NAMALWA (cell line): ENCODE measurements at places on chromosomes 12 and 14.

GRCh38 chr12:55060470-55060869 is 40.7 kb downstream of the NEUROD4 start:
- no peak for DNase-seq

GRCh38 chr12:111025301-111025700 is 104.9 kb upstream of the MYL2 start:
- no peak for DNase-seq

GRCh38 chr12:1670358-1671268 is 20.3 kb upstream of the ADIPOR2 start:
- DNase-seq, result no peak

- DNase-seq, result peak; percentile 67
Measured at GRCh38 chr14:36604757-36605505, 22.5 kb upstream of the NKX2-8 start.

DNA sequence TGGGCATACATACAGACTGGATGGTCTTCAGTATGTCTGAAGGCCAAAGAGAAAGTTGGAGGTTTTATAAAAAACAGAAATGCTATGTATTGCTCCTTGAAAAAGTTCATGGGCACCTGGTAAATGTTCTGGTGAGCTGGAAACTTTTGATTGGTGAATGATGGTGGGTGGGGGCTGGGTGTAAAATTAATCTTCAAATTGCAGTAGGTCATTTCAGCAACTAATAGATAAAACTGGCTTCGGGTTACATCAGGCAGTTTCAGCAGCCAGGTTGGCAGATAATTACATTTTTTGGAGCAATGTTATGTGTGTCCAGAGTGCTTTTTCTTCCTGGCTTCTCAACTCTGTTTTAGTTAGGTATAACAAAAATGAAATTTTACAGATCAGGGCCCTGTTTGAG is 35.3 kb downstream of the SDR9C7 start:
- DNase-seq, result no peak

- DNase-seq, result no peak
Measured at GRCh38 chr12:69616025-69616424, 5.3 kb upstream of the LRRC10 start.

GRCh38 chr12:6038160-6038559 is 86.3 kb downstream of the VWF start:
- peak; percentile 93 for DNase-seq

- no peak for DNase-seq
Measured at GRCh38 chr12:65876898-65877721, 52.8 kb downstream of the HMGA2 start.

GRCh38 chr14:20469242-20469889 is at the start of gene PNP:
Gene PNP, plus strand, starts transcription at chr14:20469406. Its CDS starts 119 bp downstream, at chr14:20469525.
- peak; percentile 96 for DNase-seq

- peak; percentile 57 for DNase-seq
Measured at GRCh38 chr12:123533672-123534643, at the start of gene RILPL1. Gene RILPL1, minus strand, starts transcription at chr12:123533719. Its CDS starts 237 bp downstream, at chr12:123533482.

- no peak for DNase-seq
Measured at GRCh38 chr12:58425481-58426392, 484.4 kb downstream of the ATP23 start.

- no peak for DNase-seq
Measured at GRCh38 chr14:58574623-58575022, 63.1 kb upstream of the DACT1 start.

DNA sequence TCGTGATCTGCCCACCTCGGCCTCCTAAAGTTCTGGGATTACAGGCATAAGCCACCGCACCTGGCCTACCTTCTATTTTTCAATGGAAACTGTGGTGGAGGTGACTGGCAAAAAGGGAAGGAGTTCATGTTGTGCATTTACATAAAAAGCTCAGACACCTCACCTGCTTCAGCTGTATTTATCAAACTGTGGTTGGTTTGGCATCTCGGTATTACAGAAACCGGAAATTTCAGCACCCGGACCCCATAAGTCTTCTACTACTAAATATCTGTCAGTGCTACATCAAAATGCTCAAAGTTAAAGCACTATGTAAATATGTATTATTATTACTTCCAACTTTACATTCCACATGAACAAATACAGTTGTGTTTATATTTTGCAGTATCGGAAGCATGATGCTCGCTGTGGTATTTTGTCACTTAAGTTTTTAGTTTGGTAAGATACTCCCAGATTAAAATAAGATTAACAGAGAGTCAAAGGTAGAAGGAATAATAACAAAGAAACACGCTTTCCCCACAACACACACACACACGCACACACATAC is 95.4 kb downstream of the ITPR2 start:
- DNase-seq, result no peak

GRCh38 chr12:87820524-87821202 is 208.5 kb downstream of the C12orf50 start:
- DNase-seq, result no peak

GRCh38 chr12:93134893-93135285 is 205.8 kb upstream of the EEA1 start:
- DNase-seq, result no peak

- no peak for DNase-seq
Measured at GRCh38 chr12:51653431-51653830, 62.4 kb downstream of the SCN8A start.

- DNase-seq, result no peak
Measured at GRCh38 chr12:103687253-103687652, 100.2 kb downstream of the STAB2 start.

DNA sequence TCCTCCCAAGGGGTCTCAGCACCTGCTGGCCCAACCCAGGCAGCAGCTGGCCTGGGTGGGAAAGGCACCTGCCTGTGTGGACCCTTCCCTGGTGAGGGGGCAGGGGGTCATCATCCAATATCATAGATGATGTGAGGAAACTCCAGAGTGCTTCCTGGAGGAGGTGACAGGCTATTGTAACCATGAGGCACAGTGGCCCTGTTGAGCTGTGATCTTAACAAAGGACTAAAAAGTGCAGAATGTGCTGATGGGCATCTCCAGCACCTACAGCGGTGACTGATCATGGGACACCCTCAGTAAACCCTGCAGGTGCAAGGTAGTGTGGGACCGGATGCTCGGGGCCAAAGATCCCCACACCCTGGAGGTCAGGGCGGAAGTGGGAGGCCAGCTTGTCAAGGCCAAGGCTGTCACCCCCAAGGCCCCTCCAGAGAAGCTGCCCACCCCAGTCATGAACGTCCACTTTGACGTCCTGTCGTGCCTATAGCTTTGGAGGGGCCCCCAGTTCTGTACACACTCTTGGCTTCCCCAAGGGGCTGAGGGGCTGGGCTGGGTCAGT is 7.5 kb downstream of the MMP17 start:
- no peak for DNase-seq

DNA sequence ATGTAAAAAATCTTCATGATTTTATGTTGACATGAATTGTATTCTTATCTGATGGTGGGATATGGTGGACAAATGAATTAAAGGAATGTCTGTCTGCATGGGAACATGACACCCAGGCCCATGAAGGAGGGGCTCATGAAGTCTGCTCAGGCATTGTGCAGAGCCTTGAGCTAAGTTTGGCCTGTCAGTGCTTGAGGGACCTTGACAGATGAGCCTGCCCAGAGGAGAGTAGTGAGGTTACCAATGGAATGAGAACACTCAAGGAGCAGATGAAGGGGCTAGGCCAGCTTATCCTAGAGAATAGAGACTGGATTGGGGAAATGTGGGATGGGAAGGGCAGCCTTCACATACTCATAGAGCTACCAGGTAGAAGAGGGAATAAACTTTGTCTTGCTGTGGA is 68.8 kb downstream of the TMX1 start:
- DNase-seq, result no peak

GRCh38 chr12:95790917-95791849 is 619 bp upstream of the NTN4 start:
- no peak for DNase-seq

GRCh38 chr14:92754966-92755365 is 6.5 kb upstream of the LGMN start:
- DNase-seq, result no peak

- DNase-seq, result no peak
Measured at GRCh38 chr12:123453165-123453564, 4.8 kb upstream of the SNRNP35 start.

DNA sequence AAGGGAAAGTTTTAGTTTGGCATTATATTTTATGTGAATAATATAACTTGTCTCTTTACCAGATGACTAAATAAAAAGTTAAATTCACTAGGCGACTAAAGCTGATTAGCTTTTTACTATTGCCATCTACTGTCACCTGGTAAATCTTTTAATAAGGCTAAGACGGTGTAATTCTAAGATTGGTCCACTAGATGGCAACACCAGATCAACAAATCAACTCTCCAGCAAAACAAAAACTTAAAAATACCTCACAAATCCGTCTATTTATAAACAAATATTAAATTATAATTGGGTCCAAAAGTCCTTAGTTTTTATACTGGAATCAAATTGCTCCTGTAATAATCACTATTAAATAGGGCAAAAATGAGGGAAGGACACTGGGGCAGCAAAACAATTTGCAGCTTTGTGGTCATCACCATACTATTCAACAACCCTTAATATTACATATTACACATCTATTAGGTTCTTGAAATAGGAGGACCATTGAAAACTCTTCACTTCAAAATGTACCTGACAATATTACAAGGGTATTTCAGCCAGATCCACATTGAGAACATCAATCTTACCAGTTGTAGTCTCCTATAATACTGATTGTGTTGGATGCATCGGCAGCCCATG is 47.9 kb downstream of the GALC start:
- DNase-seq, result peak; percentile 62

DNA sequence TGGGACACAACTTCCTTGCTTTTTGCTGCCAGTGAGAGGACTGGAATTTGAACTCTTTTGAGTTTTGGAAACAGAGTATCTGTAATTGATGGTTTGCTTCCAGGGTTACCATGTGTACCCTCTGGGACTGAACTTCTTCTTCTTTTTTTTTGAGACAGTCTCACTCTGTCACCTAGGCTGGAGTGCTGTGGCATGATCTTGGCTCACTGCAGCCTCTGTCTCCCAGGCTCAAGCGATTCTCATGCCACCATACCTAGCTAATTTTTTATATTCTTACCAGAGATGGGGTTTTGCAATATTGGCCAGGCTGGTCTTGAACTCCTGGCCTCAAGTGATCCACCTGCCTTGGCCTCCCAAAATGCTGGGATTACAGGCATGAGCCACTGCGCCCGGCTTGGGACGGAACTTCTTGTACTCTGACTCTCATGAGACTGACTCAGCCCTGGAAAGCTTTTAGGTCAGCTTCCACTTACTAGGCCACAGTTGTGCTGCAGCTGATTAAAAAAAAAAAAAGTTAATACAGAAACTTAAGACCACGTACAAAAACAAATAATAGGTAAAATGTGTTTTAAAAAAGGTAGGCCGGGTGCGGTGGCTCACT is 15.8 kb downstream of the SEL1L start:
- DNase-seq, result no peak

DNA sequence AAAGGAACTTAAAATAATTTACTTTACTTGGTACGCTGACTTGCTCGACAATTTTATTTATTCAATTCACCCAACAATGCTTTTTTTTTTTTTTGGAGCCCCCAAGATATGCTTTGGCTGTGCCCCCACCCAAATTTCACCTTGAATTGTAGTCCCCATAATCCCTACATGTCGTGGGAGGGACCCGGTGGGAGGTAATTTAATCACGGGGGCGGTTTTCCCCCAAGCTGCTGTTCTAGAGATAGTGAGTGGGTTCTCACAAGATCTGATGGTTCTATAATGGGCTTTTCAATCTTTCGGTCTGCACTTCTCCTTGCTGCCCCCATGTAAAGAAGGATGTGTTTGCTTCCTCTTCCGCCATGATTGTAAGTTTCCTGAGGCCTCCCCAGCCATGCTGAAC is 10.4 kb downstream of the FGD6 start:
- no peak for DNase-seq

GRCh38 chr14:96189281-96189711 is 15.3 kb upstream of the BDKRB2 start:
- DNase-seq, result no peak

- peak; percentile 17 for DNase-seq
Measured at GRCh38 chr12:93990832-93991803, 157.3 kb upstream of the PLXNC1 start.
